ENCODE measurements at places on chromosomes 7 and 10.

GRCh38 chr7:104938741-104939390 is 75.1 kb upstream of the KMT2E start:
- DNase-seq, result no peak

- no peak for DNase-seq
Measured at GRCh38 chr7:31664890-31665289, 22.1 kb upstream of the PPP1R17 start.

DNA sequence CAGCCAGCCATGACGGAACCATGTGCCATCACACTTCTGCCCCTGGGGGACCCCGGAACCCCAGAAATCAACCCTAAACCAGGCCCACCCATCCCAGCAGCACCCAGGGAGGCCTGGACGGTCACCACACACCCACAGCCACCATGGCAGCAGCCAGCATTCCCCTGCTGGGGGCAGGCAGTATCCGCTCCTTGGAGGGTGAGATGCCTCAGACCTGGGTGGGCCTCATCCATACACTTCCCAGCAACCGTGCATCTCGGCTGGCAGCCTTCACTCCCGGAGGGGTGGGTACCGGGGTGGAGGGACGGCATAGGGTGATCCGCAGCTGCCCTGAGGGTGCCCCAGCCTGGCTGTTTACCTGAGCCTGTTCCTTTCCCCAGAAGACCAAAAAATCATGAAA is 69.1 kb upstream of the FAM20C start:
- no peak for DNase-seq

DNA sequence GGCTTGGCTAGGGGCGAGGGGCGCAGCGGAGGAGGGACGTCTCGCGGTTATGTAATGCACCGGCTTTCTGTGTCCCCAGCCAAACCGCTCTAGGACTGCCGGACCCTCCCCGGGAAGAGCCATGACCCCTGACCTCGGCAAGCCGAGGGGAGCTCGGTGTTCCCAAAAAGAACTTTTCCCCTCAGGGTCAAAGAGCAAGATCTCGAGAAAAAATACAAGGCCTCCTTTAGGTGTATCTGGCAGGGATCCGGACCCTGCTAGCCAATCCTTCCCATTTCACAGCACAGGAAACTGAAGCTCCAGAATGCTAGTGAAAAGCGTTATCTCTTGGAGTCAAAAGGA is 590 bp upstream of the SLC16A12 start:
- no peak for DNase-seq

DNA sequence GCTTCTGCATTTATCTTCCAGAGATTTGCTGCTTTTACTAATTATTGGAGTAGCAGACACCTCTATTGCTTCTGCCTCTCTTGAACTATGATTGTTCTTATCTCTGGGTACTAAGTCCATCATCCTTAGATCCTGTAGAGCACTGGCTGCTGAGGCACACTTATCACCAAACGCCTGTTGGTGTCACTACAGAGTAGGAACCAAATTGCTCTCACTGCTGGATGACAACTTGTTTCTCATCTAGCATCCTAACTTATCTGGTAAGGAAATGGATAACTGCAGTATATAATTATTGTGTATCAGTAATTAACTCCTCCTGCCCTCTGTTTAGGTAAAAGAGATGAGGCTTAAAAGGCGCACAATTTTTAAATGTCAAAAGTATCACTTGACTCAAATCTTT is 1059.4 kb downstream of the NRG3 start:
- no peak for DNase-seq

DNA sequence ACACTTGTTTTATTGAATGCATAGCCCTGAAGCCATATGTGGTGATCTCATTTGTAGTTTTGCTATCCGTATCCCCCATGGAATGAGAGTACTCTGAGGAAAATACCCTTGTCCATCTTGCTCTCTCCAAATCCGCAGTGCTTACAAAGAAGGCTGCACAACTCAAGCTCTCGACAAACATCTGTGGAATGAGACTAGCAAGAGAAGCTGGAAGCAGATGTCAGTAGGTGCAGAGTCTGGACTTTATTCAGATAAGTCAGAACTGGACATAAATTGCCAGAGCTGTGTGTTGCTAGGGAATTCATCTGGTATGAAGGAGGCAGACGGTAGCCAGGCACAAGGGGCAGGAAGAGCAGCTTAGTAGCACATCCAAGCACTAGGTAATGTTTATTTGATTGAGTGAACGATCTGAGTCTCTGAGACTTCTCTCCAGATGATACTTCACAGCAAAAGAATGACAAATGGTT is 1046.2 kb downstream of the XPNPEP1 start:
- DNase-seq, result no peak

Measured in RWPE1 (cell line).